ENCODE measurements at places on chromosomes 6 and 20.
A peak's percentile ranks its signal among the peaks of the same experiment; 100 is the strongest.

DNA sequence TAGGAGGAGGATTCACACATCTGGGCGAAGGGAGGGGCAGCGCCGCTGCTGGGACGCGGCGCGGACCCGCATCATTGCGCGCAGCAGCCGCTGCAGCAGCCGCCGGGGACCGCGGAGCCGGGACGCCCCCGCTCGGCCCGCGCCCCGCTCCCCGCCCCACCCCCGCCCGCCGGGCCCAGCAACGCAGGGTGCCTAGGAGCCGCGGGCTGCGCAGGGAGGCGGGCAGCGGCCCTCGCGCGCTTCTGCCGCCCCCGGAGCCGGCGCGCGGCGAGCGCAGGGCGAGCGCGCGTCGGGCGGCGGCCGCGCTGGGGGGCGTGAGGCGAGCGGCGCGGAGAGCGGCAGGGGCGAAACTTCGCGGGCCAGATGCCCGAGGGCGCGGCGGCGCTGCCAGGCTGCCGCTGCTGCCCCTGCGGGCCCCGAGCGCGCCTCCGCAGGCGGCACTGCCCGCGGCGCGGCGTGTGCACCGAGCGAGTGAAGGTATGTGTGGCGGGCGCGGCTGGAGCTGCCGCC lies at the start of gene NKAIN2:
Gene NKAIN2 (plus strand): TSS at position 362 of the 510 bp plus-strand sequence.
- no peak for DNase-seq

DNA sequence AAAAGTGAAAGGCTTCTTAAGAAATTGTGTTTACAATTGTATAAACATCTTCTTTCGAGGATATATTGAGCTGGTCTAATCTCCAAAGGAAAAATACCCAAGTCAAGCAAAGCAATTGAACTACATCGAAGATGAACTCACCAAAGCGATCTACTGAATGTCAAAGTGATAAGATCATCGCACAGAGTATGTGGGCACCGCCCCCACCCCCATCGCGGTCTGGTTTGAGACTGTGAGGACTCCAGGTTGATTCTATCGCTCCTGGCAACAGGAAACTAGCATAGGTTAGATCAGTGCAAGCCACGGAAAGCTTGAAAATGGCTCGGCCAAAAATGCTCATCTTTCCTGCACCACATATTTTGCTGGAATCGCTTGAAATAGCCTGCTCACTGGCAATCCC lies 133.2 kb upstream of the RPS6KA2 start:
- no peak for DNase-seq

DNA sequence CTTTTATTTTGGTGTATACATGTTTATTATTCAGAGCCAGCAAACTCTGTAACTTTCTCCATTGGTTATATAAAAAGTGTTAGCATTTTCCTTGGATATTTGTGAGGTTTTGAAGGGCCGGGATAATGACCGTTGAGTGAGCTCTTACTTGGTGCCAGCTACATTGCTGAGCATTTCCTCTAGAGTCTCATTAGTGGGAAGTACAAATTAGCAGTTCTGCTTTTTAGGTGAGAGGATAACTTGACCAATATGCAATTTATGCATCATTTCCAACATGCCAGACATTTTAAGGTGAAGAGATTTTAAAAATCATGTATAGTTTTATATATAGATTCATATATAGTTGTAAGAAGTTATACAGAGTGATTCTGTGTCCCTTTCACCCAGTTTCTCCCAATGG lies 84.3 kb downstream of the CARMIL1 start:
- no peak for DNase-seq

DNA sequence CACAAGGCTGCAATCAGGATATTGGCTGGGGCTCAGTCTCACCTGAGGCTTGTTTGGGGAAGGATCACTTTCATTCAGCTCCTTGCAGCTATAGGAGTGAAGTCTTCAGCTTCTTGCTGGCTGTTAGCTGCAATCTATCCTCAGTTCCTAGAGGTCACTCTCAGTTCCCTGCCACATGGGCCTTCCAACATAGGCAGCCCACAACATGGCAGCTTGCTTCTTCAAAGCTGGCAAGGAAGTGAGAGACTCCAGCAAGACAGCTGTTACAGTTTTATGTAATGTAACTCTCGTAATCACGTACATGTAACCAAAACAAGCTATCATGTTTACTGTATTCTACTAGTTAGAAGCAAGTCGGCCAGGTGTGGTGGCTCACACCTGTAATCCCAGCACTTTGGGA lies 226.9 kb downstream of the CDC5L start:
- no peak for DNase-seq

GRCh38 chr6:21375151-21376116 lies 218.1 kb upstream of the SOX4 start:
- no peak for DNase-seq

- DNase-seq, result no peak
Observed at GRCh38 chr6:107703606-107704005, 120.5 kb downstream of the SCML4 start.

DNA sequence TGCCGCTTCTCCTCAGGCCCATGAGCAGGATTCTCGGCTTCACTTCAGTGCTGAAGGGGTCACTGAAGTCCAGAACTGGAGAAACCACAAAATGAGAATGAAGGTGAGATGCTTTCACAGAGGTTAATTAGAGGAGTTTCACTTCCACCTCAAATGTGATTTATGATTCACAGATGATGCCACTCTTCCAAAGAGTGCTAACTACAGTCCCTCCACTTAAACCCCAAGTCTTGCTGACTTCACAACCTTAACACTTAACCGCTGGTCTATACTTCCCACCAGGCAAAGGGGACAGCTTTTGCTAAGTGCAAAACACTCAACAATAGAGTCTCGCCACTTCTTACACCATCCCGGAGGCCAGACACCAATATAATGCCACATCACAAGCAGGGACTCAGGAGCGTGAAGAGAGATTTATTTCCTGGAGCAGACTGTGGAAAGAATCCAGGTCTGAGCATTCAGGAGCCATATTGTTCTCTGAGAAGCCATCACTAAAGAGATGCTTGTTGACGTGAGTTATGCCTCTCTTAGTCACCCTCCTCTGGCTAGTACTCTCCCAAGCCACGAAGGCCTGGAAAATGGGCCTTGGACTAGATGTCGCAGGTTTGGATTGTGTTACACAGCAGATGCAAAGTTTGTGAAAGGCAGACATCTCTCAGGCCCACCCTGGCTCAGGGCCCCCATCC lies 24.4 kb downstream of the RRAGD start:
- no peak for DNase-seq

GRCh38 chr6:144302701-144303372 lies 17.7 kb downstream of the UTRN start:
- DNase-seq, result no peak

DNA sequence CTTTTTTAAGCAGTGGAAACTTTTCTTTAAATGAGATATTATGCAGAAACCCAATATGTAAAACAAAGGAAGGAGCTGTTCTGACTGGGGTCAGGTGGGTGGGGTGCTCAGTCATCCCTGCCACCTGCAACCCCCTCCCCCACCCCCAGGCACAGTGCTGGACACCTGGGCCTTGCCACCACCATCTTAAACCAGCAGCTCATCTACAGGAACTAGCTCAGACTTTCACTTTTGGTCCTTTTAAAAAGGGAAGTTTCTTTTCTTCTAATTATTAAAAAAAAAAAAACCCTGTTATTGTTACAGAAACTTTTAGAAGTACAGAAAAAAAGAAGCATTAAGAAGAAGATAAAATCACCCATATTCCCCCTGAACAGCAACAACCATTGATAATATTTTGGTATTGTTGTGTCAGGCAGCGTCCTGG lies 37.1 kb downstream of the PPP1R16B start:
- no peak for DNase-seq

- DNase-seq, result peak; percentile 26
Observed at GRCh38 chr6:19812512-19813119, 24.6 kb upstream of the ID4 start.

DNA sequence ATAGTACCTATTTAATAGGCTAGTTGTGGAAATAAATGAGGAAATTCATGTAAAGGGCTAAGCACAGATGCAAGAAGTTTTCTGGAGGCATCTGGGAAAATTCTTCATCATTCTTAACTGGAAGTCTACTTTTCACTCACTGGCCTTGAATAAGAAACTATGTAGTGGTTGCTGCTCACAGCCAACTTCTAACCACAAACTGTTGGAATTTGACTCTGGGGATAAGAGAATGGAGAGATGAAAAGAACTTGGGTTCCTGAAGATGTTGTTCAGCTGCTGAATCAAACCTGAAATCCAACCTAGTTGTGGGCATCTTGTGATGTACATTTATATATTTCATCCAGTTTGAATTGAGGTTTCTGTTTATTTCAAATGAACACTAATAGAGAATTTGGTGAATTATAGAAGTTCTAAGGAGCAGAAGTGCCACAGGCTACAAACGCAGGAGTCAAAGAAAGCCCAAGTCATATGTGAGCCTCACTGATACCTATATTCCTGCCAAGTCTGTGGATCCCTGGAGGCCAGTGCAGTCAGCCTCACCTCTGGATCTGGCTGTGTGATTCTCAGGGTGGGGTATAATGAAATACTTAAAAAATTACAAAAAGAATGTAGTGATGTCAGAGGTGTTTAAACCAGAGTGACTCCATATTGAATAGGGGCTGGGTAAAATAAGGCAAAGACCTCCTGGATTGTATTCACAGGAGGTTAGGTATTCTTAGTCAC lies 18.7 kb upstream of the MEI4 start:
- no peak for DNase-seq

DNA sequence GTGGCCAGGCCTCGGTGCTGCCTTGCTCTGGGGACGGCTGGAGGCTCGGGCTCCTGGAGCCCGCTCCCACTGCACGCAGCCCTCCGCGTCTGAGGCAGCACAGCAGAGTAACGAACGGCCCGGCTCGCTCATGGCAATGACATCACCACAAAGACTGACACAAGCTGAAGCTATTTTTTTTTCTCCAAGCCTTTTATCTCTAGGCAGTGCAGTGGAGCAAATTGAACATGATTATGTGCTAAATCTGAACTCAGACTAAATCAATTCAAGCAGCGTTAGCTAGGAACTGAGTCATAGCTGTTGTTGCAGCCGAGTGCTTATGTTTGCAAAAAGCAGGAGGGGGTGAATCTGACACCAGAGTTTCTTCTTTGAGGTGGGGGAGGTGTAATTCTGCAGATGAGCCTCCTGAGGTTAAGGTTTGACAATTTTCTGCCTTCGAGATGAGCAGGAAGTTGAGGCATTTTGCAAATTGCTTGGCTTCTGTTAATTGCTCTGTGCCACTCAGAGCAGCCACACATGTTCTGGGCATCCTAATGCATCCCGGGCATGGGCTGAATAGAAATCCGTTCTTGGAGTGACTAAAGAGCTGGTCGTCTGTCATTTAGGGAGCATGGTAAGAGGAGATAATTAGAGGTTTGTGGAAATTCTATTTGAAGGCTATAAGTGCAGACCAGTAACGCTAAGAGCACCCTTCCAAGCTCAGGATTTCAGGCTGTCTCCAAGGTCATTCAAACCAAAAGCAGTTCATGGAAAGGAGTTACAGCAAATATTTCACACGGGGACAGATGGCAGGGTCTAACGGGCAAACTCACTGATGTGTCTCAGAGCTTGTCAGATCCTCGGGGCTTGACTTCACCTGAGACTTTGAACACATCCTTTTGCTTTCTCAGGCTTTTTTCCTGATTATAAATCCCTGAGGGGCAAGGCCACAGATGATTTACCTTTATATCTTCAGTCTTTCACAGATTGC lies 155.1 kb upstream of the ENPP5 start:
- peak; percentile 73 for DNase-seq

GRCh38 chr6:90294614-90294988 lies 2.0 kb downstream of the BACH2 start:
- no peak for DNase-seq

- peak; percentile 80 for DNase-seq
Observed at GRCh38 chr6:79868098-79868722, 79.1 kb downstream of the ELOVL4 start.

- no peak for DNase-seq
Observed at GRCh38 chr6:33142501-33143070, 49.7 kb downstream of the COL11A2 start.

- DNase-seq, result no peak
Observed at GRCh38 chr20:41336711-41337492, 3.7 kb upstream of the LPIN3 start.

- DNase-seq, result peak; percentile 37
Observed at GRCh38 chr6:110618591-110619267, 142.3 kb upstream of the SLC22A16 start.

DNA sequence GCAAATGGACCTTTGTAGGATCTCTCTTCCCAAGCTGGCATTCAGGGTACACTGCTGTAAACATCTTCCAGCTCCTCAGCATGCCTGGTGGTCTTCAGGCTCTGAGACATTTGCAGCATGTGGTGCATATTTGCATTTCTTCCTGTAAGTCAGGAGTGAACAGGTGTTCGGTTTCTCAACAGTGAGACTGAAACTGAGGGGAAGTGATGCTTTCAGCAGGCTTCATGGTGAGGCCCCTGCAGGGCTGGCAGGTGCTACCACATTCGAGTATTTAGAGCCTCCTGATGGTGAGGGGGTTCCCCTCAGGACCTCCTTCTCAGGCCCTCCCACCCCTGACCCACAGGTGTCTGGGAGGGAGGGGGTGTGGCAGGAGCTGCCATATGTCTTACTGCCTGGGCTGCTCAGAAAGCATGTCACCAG lies 15.1 kb downstream of the MYBL2 start:
- no peak for DNase-seq

DNA sequence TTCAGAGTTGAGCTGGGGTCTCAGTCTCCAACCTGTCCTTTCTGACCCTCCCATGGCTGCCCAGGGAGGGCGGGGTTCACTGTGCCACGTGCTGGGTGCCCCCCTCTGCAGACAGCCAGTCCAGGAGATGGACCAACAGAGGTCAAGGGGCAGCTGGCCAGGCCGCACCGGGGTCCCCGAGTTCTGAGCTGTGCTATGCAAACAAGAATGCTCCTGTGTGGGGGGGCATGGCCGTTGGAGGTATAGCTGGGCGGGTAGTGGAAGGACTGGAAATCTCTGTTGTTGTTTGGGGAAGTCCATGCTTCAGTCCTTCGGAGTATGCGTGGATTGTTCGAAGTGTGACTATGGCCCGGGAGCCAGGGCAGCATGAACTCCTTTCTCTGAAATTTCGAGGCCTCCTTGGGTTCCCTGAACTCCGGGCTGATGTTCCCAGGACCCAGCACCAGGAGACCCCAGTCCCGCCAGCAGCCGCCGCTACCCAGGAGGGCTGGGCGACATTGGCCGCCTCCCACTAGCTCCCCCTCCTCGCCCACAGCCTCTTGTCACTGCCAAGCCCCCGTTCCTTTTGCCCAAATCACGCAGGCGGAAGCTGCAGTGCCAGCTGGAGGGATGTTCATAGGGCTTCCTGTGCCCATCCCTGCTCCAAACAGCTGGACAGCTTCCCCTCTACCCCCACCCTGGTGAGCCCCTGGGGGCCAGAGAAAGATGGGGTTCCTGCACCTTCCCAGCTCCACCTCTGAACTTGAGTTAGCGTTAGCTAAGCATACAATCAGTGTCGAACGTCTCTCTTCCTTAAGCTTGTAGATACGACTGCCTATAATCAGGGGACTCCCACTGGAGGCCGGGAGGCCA lies 126.6 kb downstream of the TAF4 start:
- no peak for DNase-seq

Data from midbrain (tissue), 1 donor.